ENCODE measurements at places on chromosomes 2 and 18.

- no peak for DNase-seq
These were observed 64.0 kb upstream of the CERS6 start for GRCh38 chr2:168392024-168392423.

DNA sequence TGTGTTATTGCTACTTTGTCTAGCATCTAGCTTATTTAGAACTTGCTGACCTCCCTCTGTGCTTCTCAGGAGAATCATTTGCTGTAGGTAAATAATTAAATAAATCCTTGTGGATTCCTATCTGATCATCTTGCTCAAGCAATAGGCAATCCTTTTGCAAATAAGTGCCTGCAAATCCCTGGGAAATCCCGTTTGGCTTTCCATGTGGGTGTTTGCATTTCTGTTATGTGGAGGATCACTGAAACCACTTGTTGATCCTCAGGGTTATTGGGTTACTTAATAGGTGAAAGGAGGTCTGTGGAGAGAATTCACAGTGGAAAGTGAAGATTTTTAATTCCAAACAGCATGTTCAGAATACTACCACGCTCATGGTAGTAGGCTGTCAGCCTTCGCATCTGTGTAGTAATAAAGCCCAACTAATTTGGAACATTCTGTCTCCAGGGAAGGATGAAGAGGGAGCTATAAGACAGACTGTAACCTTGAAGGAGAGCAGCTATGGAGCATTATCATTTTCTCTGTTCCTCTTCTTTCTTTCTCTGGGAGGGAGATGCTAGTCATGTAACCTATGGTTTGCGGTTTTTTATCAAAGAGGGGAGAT, 72.5 kb downstream of the GULP1 start:
- DNase-seq, result no peak

- DNase-seq, result no peak
These were observed 37.7 kb upstream of the NEMP2 start for GRCh38 chr2:190572246-190572645.

DNA sequence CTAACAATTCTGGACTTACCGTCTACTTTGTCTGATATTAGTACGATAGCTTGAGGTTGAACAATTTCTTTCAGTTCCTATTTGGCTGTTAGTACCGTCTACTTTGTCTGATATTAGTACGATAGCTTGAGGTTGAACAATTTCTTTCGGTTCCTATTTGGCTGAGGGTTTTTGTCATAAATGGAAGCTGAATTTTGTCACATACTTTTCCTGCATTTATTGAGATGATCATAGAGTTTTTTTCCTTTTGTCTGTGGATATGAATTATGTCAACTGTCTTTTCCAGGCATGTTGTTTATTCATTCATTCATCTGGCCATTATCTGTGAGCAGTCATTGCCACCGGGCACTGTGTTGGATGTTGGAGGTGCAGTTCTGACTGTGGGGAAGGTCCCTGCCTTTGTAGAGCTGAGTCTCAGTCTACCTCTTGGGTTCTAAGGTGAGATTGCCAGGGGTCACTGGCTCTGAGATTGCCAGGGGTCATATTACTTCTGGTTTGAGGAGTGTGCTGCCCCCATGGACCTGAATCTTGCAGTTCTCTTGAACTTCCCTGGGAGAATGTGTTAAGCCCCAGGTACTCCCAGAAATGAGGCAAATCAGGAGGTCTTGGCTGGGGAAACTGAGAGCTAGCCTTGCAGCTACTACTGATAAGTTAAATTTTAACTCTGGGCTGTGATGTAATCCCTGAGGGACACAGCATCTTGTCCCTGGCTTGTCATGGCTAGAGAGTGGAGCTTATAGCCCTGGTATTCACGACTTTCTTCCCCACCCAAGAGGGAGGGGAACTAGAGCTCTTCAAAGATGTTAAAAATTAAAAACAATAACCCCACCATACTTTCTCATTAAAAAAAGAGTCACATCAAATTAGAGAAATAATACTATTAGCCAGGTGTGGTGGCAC, 89.1 kb upstream of the MBOAT2 start:
- DNase-seq, result no peak

DNA sequence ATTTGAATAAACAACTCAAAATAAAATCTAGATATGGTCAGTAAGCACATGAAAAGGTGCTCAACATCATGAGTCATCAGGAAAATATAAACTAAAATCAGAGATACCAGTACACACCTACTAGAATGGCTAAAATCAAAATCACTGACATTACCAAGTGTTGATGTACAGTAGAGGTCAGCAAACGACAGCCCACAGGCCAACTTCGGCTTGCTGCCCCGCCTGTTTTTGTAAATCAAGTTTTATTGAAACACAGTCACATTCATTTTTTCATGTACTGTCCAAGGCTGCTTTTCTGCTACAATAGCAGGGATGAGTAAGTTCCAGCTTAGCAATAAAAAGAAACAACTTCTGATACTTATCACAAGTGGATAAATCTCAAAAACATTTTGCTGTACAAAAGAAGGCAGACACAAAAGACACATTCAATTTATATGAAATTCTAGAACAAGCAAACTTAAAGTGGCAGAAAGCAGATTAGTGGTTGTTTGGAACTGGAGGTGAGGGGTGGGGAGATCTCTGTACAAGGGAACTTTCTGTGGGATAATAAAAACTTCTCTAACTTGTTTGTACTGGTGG, 32.1 kb downstream of the TRAK2 start:
- no peak for DNase-seq

- peak; percentile 9 for DNase-seq
These were observed 31.9 kb upstream of the CREG2 start for GRCh38 chr2:101419096-101419663.

DNA sequence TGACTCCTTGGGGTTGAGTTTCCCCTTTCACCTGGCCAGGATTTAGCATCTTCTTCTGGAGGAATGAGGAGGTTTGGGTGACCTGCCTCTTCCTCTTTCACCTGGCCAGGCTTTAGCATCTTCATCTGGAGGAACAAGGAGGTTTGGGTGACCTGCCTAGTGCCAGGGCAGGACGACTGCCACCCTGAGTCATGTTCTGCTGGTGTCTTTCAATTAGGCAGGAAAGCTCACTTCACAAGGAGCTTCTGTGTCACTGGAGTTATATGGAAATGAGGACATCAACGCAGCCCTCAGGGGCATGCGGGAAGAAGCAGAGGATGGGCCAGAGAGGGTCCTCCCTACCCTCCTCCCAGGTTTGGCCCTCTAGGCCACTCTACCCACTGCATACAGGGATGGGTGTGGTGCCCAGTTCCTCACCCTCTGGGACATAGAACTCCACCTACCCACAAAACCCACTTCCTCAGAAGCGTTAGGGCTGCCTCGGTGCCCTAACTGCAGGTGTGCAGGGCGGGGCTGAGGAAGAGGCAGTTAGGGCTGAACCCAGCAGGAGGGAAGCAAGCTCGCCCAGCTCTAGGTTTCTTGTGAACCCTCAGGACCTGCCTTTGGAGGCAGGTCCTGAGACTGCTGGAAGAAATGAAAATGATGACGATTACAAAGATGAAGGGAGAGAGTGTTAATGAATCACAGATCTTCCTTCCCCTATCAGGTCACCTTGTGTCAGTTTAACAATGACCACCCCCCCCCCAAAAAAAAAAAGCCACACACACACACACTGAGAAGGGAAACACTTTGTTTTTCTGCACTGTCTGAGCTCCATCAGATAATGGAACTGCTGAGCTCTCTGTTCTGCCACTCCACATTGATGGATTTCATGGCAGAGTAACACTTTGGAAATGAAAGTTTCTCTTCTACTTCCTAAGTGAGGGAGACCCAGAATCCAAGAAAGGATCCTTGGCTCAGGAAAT, 71.0 kb downstream of the ARL4C start:
- peak; percentile 48 for DNase-seq

- no peak for DNase-seq
These were observed 88.9 kb upstream of the RBBP8 start for GRCh38 chr18:22844190-22844589.

GRCh38 chr2:110691612-110692258, 13.9 kb upstream of the BUB1 start:
- DNase-seq, result no peak

- DNase-seq, result no peak
These were observed 15.3 kb downstream of the TM4SF20 start for GRCh38 chr2:227363756-227364155.

- DNase-seq, result no peak
These were observed 284.6 kb upstream of the LRP1B start for GRCh38 chr2:142415461-142415860.

DNA sequence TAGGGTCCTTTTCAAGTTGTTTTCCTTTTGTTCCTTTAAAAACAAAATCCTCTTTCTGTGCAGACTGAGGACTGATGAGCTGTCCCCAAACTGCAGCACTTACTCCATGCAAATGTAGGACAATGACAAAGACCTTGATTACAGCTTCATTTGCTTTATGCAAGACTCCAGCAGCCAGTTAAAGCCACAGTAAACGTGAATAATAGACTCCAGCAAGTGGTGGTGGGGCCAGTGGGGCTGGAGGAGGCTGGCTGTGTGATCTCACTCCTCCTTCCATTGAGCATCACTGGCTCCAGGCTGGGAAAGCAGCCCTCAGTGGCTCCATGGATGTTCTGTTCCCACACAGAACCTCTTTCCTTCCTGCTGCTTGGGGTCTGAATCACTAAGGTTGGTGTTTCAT, 306.0 kb upstream of the CELF4 start:
- DNase-seq, result no peak

GRCh38 chr2:104863468-104864279, 9.8 kb downstream of the POU3F3 start:
- DNase-seq, result no peak

GRCh38 chr2:189013671-189014448, 39.7 kb downstream of the COL3A1 start:
- no peak for DNase-seq

DNA sequence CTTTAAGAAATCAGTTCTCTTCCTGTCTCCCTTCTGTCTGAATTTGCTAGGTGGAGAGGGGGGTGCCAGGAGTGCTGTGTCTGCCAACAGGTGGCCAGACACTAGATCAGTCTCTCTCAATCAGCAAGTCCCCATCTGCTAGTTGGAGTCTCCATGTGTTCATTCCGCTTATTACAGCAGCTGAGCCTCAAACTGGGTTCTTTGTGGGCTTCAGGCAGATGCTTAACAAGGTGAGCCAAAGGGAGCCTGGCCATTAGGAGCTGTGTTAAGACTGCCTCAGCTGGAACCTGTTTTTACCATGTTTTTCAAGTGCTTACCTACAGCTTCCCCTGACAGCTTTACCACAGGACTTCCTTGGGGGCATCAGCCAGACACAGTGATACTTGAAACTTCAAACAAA, 401.9 kb downstream of the LRP1B start:
- DNase-seq, result no peak

DNA sequence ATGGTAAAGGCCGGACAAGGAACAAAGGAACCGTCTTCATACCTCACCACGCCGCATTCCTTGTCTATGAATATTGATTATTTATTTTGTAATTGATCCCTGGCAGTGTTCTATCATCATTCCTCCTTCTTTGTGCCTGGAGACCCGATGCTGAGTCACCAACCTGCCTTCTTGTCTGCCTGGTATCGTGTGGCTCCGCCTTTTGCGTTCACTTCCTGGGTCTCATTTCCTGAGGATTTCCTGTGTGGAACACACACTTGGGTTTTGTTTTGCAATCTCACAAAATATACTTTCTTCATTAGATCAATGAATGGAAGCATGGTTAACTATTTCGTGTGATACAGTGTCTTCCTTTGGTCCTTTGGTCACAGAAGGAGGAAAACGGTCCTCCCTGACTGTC, 95.5 kb upstream of the SNTG2 start:
- no peak for DNase-seq

Data from stimulated activated CD8-positive, alpha-beta memory T cell treated with anti-CD3 and anti-CD28 coated beads, Interleukin-7, amount 100 ng/mL, for 1 hour (primary cell).